Natural killer cell treated with Interleukin-12 subunit alpha and Interleukin-12 subunit beta and Interleukin-15 and Interleukin-18, amount 100 ng/mL, for 72 hours (primary cell): ENCODE measurements at places on chromosomes 6 and 20.
A peak's percentile ranks its signal among the peaks of the same experiment; 100 is the strongest.

DNA sequence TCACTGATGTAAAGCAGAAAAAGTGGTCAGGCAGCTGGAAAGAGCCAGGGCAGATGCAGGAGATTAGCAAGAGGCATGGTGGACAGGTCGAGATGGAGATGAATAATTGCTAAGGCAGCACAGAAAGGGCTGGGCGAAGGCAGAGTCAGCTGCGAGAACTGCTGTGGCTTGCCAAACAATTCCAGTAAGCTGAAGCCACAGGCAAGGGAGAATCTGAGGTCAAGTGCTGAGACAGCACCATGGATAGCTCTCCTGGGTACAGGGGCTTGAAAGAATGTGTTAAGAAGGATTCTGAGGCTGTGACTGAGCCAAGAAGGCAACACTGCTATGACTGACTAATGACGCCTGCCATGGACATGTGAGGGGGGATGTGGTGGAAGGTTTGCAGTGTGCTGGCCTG, 220.8 kb upstream of the FOXA2 start:
- H3K4me1 ChIP-seq = no peaks in the 10 kb centered on the region
- DNase-seq = no peak
- no peaks in the 10 kb centered on the region for H3K36me3 ChIP-seq
- no peak overlapping the region for H3K4me3 ChIP-seq
- peaks cover 6% of the 10 kb centered on the region for H3K27me3 ChIP-seq
- no peak overlapping the region for H3K27ac ChIP-seq

DNA sequence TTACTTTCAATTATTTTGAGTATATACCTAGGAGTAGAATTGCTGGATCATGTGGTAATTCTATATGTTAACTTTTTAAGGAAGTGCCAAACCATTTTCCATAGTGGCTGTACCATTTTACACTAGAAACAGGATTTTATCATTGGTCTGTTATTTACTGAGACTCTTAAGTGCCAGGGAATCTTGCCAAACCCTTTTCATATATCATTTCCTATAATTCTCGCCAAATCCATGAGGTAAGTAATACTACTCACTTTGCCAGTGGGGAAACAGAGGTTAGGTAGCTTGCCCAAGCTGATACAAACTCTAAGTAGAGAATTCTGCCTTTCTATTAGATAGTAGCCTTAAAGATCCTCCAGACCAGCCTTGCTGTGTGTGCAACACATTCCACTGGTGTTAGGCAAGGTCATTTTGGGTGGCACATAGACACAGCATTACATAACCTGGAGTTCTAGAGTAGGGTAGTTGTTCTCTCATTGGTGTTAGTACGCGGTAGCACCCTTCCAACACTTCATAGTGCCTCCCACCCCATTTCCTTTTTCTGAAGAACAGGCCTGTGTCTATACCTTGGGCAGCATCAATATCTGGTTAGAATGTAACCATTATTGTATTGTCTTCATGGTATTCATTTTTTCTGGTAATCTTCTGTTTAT, 65.5 kb downstream of the ARID1B start:
- H3K4me1 ChIP-seq = peaks cover 52% of the 10 kb centered on the region
- H3K27ac ChIP-seq = no peak overlapping the region
- H3K36me3 ChIP-seq = no peaks in the 10 kb centered on the region
- no peaks in the 10 kb centered on the region for H3K27me3 ChIP-seq
- no peak for DNase-seq
- H3K4me3 ChIP-seq = no peak overlapping the region

- no peaks in the 10 kb centered on the region for H3K4me1 ChIP-seq
- peaks cover 22% of the 10 kb centered on the region for H3K27me3 ChIP-seq
- no peaks in the 10 kb centered on the region for H3K36me3 ChIP-seq
- DNase-seq = no peak
These were observed 18.9 kb downstream of the CDH22 start for GRCh38 chr20:46289432-46289831.

- H3K27me3 ChIP-seq = no peaks in the 10 kb centered on the region
- peaks cover 64% of the 10 kb centered on the region for H3K4me1 ChIP-seq
- H3K27ac ChIP-seq = peak overlapping the region; percentile 99
- H3K4me3 ChIP-seq = peak overlapping the region; percentile 92
These were observed 124.3 kb downstream of the IPCEF1 start for GRCh38 chr6:154232013-154232910.

- H3K4me1 ChIP-seq = no peaks in the 10 kb centered on the region
- H3K27ac ChIP-seq = no peak overlapping the region
- no peak overlapping the region for H3K4me3 ChIP-seq
- no peaks in the 10 kb centered on the region for H3K36me3 ChIP-seq
- DNase-seq = no peak
- no peaks in the 10 kb centered on the region for H3K27me3 ChIP-seq
These were observed 137.2 kb downstream of the WDR27 start for GRCh38 chr6:169564453-169565240.

- no peak overlapping the region for H3K27ac ChIP-seq
- H3K4me3 ChIP-seq = no peak overlapping the region
- DNase-seq = no peak
These were observed 56.0 kb downstream of the CTNNBL1 start for GRCh38 chr20:37749620-37750403.

- no peak for DNase-seq
- H3K36me3 ChIP-seq = no peaks in the 10 kb centered on the region
- H3K27me3 ChIP-seq = no peaks in the 10 kb centered on the region
- H3K4me1 ChIP-seq = no peaks in the 10 kb centered on the region
- no peak overlapping the region for H3K27ac ChIP-seq
- H3K4me3 ChIP-seq = no peak overlapping the region
These were observed 736.6 kb downstream of the EPHA7 start for GRCh38 chr6:92682516-92683398.

DNA sequence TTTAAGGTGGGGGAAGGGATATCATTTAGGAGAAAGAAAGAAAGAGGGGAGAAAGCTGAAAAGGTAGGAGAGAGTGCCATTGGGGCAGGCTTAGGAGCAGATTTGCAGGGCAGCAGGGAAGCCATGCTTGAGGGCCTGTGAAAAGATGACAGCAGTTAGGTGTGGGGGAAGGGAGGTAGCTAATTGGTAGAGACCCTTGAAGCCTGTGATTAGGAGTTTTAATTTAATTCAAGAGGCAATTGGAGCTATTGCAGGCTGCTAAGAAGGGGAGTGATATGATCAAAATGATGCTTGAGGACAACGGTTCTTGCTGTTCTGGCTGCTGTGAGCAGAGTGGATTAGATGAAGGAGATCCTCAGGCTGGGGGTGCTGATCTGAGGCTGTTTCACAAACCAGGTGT, 24.5 kb upstream of the SEC63 start:
- H3K27ac ChIP-seq = no peak overlapping the region
- H3K4me3 ChIP-seq = no peak overlapping the region
- no peaks in the 10 kb centered on the region for H3K36me3 ChIP-seq
- DNase-seq = no peak

DNA sequence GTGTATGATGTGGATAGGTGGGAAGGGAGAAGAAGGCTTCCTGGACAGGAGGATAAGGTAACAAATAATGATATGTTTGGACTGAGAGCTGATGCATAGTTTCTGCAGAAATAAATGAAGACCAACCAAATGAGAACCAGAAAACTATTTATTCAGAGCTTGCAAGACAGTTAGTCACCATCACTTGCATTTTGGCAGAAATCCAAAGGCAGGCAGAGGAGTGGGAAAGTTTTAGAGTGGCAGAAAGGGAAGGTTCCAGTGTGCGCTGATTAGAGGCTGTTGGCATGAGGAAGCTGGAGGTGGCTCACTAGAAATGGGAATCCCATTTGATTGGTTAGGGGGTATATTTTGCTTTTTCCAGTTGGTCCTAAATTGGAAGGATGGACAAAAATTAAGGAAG, 13.0 kb upstream of the F13A1 start:
- no peak overlapping the region for H3K4me3 ChIP-seq
- H3K27ac ChIP-seq = no peak overlapping the region
- H3K27me3 ChIP-seq = peaks cover 26% of the 10 kb centered on the region
- DNase-seq = no peak
- no peaks in the 10 kb centered on the region for H3K36me3 ChIP-seq

DNA sequence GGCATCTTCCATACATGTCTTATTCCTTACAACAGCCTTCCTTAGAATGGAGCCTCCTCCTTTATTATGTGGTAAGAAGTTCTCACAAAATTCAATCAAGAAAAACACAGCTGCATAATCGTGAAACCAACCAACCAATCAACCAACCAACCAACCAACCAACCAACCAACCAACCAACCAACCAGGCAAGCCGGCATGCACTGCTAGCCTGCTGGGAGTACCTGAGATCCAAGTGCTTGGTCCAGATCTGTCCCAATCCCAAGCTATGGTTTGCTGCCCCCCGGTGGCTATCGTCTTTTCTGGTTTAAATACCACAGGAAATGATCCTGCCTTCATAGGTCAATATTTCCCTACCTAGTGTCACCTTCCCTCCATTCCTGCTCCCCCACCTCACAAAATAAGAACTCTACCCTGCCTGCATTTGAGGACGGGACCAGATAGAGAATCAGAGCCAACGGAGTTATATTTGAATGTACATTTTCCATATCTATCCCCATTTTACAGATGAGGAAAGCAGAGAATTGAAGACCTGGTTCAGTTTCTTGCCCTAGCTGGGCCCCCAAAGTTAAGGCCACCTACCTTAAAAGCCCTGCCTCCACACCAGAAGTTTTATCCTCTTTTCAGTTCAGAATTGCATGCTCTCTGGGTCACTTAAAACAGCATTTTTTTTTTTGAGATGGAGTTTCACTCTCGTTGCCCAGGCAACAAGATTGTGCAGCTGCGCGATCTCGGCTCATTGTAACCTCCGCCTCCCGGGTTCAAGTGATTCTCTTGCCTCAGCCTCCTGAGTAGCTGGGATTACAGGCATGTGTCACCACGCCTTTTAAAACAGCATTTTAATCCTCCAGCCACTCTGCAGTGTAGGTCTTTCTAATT, 27.1 kb downstream of the RAB44 start:
- peaks cover 51% of the 10 kb centered on the region for H3K4me1 ChIP-seq
- H3K27me3 ChIP-seq = no peaks in the 10 kb centered on the region
- H3K27ac ChIP-seq = peak overlapping the region; percentile 92
- no peak overlapping the region for H3K4me3 ChIP-seq
- H3K36me3 ChIP-seq = peaks cover 5% of the 10 kb centered on the region

DNA sequence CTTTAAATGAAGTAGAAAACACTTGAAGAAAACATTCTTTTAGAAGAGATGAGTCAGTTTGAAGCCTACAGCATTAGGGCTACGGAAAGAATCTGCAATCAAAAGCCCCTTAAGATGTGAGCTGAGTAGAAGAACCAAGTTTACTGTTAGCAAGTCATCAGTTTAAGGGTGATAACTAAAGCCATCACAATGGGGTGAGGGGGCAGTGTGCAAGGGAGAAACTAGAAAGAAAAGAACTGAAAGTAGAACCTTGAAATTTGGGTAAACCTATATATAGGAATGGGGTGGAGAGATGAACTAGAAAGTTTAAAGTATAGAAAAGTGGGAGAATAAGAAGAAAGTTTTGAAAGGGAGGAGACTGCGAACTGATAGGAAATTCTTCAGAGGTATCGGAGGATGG, 212.9 kb downstream of the COL19A1 start:
- no peak for DNase-seq
- no peaks in the 10 kb centered on the region for H3K27me3 ChIP-seq

DNA sequence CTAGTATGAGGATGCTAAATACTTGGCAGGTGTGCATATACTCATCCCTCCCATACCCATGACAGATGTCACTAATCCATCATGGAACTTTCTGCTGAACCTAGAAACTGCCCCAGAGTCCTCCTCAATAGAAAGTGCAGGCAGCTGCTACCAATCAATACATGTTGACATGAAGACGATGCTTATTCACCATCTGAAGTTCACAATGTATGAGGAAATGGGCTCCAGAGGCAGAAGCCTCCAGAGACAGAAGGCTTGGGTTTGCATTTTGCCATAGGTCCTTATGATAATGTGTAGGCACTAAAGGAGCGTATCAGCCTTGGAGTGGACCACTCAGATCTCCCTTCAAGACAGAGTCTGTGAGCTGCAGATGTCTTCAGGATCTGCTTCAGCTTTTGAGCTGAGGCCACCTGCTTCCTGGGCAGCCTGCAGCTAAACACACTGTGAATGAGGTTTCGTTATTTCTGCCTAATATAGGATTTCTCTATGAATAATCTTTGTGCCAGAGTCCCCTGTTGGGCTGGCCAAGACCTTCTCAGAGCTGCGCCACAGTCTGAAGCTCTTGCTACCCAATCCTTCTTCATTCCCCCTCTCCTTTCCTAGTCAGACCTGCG, 7.5 kb upstream of the KIAA1755 start:
- no peak for DNase-seq
- no peak overlapping the region for H3K4me3 ChIP-seq
- no peaks in the 10 kb centered on the region for H3K4me1 ChIP-seq
- no peak overlapping the region for H3K27ac ChIP-seq
- peaks cover 37% of the 10 kb centered on the region for H3K27me3 ChIP-seq

DNA sequence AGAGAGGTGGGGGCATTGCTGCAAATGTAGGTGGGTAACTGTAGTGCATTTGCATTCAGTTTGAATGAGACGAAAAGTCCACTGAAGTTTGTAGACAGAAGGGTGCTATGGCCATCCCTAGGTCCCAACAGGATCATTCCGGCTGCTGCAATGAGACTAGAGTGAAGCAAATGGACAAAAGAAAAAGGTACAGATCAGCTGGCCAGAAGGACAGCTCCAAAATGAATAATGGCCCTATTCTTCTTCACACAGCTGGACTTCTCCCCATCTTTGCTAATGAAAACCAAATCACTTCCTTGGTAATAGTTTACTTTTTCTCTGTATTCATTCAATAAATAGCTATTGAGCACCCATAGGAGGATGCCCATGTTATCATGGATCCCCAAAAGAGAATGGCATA, 56.4 kb upstream of the TPD52L1 start:
- H3K36me3 ChIP-seq = no peaks in the 10 kb centered on the region
- peaks cover 4% of the 10 kb centered on the region for H3K27me3 ChIP-seq
- H3K4me1 ChIP-seq = no peaks in the 10 kb centered on the region
- no peak overlapping the region for H3K27ac ChIP-seq

DNA sequence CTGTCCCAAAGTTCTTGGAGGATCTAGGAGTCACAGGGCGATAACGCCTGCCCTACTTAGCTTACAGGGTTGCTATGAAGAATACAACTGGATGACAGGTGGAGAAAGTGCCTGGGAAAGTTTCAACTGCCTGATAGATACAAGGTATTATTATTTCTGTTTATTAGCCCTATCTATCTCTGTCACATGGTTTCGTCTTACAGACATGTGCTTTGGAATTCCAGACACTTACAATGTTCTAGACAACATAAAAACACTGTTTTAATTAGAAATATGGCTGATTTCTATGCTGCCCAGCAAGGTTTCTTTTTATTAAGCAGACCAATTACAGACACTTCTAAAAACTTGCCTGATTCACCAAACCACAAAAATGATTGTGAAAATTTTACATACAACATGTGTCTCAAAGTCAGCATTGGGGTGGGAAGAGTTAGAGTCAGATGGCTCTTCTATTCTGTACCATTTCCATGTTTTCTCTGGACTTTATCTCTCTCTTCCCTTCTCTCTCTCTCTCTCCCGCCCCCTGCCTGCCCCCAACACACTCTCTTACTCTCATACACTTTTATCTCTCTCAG, 50.0 kb downstream of the GJA10 start:
- no peak for DNase-seq
- no peak overlapping the region for H3K27ac ChIP-seq
- H3K36me3 ChIP-seq = no peaks in the 10 kb centered on the region

GRCh38 chr6:160028487-160029275, 59.8 kb downstream of the IGF2R start:
- H3K27me3 ChIP-seq = no peaks in the 10 kb centered on the region
- peak overlapping the region; percentile 85 for H3K27ac ChIP-seq
- peaks cover 29% of the 10 kb centered on the region for H3K4me1 ChIP-seq
- H3K36me3 ChIP-seq = peaks cover 38% of the 10 kb centered on the region
